ENCODE measurements at places on chromosomes 6 and 20. TPM values are rescaled to one million over a fixed set of nuclear protein-coding genes. Genes with fewer than 3 reads are reported as not detected.

DAAM2 gene
- 11.7 TPM for total RNA-seq

C6orf15 gene
- total RNA-seq = not detected

BTNL2 gene
- total RNA-seq = not detected

PTGIS gene
- total RNA-seq = 0.16 TPM

MEI4 gene
- total RNA-seq = 0.08 TPM

KIAA0408 gene
- total RNA-seq = 3.7 TPM

TMEM217 gene
- total RNA-seq = 0.11 TPM

OPRL1 gene
- 3.2 TPM for total RNA-seq

COL20A1 gene
- total RNA-seq = not detected

ZNF391 gene
- 2.7 TPM for total RNA-seq

PDYN gene
- total RNA-seq = not detected

SLC22A3 gene
- total RNA-seq = not detected

LY6G5C gene
- not detected for total RNA-seq

SLC13A3 gene
- total RNA-seq = 4.1 TPM

CLPSL2 gene
- not detected for total RNA-seq

SMLR1 gene
- not detected for total RNA-seq

GNAS-AS1 gene
- 0.90 TPM for total RNA-seq

TSBP1 gene
- not detected for total RNA-seq

SEL1L2 gene
- total RNA-seq = not detected

GLYATL3 gene
- not detected for total RNA-seq

Data from SK-MEL-5 (cell line).